Astrocyte of the hippocampus (primary cell): ENCODE measurements at places on chromosomes 3 and 15.

GRCh38 chr15:92123962-92124656, 269.6 kb upstream of the ST8SIA2 start:
- DNase-seq, result no peak

GRCh38 chr3:182921665-182922355, 58.5 kb downstream of the DCUN1D1 start:
- peak; percentile 13 for DNase-seq

DNA sequence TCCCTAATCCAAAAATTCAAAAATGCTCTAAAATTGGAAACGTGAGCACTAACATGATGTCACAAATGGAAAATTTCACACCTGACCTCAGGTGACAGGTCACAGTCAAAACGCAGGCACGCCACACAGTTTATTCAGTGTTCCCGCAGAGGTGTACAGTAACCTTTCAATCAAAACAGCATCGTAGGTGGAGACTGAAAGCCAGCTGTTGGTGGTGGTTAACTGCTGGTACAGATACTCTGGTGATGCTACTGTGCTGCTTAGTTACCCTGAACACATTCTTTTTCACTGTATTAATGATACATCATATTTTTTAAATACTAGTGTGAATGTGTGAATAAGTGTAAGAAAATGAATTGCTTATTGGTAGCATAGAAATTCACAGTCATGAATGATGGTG, 23.8 kb downstream of the RAB11A start:
- no peak for DNase-seq

- DNase-seq, result no peak
Measured at GRCh38 chr3:128309026-128309425, 155.7 kb downstream of the EEFSEC start.

GRCh38 chr15:59662260-59662659, 4.9 kb upstream of the GTF2A2 start:
- DNase-seq, result peak; percentile 40

GRCh38 chr3:147945968-147946519, 536.9 kb downstream of the ZIC1 start:
- peak; percentile 88 for DNase-seq

GRCh38 chr3:160540551-160540950, 24.8 kb downstream of the KPNA4 start:
- no peak for DNase-seq

DNA sequence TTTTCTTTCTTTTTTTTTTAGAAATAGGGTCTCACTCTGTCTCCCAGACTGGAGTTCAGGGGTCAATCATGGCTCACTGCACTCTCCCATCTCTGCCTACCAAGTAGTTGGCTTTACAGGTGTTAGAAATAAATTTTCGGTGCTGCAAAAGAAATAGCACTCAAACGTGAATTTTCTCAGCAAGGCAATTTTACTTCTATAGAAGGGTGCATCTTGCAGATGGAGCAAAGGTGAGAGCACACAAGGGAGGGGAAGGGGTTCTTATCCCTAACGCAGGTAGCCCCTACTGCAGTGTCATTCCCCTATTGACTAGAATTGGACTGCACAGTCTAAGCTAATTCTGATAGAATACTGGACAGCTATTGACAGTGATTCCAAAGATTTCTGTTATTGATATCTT, 6.8 kb upstream of the FBLN2 start:
- DNase-seq, result no peak

DNA sequence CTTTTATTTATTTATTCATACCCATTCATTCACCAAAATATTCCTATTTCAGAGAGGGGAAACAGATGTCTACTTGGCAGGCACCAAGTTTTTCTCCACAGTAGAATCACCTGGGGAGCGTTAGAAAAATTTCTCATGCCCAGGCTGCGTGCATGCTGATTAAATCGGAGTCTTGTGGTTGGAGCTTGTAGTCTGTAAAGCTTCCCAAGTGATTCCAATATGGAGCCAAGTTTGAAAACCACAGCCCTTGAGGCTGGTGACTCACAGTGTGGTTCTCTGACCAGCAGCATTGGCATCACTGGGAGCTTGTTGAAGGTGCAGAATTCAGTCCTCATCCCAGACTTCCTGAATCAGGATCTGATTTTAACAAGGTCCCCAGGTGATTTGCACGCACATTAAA, 49.7 kb downstream of the PDHB start:
- peak; percentile 99 for DNase-seq

DNA sequence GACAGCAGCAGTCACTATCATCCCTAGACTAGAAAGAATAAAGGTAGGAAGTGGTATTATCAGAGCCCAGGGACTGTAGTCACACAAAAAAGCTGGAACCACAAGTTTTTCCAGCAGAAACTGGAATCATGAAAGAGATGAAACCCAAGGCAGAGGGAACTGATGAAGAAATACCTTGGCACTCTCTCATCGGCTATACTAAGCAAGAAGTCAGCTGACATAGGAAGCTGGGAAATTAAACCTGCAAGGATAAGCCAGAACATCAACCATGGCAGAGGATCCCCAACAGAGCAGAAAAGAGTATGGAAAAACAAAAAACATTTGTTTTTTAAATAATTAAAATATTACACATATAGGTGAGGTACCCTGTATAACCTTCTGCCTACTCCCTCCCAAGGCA, 86.5 kb downstream of the AQR start:
- no peak for DNase-seq

GRCh38 chr3:70057426-70057825, 57.9 kb downstream of the SAMMSON start:
- no peak for DNase-seq

DNA sequence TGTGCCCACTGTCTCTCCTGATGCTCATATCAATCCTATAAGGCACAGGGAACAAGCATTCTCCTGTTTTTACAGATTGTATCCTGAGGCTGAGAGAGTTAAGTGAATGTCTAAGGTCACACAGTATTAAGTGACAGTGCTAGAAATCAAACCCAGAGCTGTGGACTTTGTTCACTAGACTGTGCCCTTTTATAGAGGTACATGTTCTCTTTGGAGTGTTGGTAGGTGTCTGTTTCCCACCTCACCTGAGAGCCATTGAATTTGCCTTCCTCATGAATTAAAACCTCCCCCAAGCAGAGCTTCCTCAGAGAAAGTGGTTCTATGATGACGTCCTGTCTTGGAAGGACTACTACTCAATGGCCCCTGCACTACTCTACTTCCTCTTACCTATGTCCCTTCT, 12.4 kb downstream of the ADIPOQ start:
- DNase-seq, result no peak

- no peak for DNase-seq
Measured at GRCh38 chr3:37237252-37237651, 62.9 kb upstream of the LRRFIP2 start.

DNA sequence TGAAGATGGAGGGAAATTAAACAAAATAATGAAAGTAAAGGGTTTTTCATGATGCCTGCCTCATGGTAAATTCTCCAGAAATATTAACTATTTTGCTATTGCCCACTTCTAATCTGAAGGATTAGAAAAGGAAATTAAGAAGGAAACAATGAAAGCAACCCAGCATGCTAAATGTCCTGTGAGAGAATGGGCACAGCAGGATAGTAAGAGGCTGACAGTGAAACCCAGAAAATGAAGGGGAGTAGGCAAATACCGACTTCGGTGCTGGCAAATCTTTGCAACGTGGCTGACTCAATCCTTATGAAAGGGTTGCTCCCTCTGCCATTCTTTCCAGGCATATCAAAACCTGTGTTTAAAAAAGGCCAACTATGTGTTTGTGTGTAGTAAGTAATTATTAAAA, 147.5 kb upstream of the SYNPR start:
- no peak for DNase-seq

- no peak for DNase-seq
Measured at GRCh38 chr3:62570888-62571287, 197.5 kb upstream of the FEZF2 start.
